ENCODE measurements at places on chromosomes 5 and 9.
A peak's percentile ranks its signal among the peaks of the same experiment; 100 is the strongest.

- DNase-seq, result no peak
Measured at GRCh38 chr5:177472460-177473442, 683 bp downstream of the DBN1 start.

DNA sequence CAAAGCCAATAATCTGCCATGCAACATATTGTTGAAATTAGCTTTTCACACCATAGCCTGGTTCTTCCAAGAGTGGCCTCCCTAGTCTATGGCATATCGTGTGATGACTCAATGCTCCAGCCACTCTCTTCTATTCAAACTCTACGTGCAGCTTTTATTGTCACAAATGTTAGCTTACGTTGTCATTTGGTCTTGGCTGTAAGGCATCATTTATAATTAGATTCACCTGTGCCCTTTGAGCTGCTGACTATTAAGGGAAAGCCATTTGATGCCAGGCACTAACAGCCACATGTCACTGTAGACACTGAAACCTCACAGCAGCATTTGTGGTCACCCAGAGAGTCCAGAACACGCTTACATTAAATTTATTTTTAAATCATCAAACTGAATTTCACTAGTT is 66.8 kb downstream of the APBA1 start:
- DNase-seq, result no peak

GRCh38 chr9:121626012-121626411 is 25.4 kb upstream of the DAB2IP start:
- no peak for DNase-seq

- no peak for DNase-seq
Measured at GRCh38 chr9:121217609-121218292, 16.1 kb upstream of the RAB14 start.

DNA sequence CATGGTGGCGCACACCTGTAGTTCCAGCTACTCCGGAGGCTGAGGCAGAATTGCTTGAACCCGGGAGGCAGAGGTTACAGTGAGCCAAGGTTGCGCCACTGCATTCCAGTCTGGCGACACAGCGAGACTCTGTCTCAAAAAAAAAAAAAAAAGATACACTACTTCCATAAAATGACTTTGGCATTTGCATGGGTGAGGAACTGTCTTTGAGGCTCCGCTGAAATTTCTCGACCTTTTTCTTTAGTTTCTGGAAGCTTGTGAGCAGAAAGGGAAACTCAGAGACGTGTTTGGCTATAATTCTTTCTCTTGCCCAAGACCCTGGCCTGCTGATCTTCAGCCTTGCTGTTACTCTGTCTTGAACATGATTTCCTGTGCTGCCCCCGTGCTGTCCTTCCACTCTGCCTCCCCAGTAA is 37.3 kb downstream of the SPIN1 start:
- no peak for DNase-seq

DNA sequence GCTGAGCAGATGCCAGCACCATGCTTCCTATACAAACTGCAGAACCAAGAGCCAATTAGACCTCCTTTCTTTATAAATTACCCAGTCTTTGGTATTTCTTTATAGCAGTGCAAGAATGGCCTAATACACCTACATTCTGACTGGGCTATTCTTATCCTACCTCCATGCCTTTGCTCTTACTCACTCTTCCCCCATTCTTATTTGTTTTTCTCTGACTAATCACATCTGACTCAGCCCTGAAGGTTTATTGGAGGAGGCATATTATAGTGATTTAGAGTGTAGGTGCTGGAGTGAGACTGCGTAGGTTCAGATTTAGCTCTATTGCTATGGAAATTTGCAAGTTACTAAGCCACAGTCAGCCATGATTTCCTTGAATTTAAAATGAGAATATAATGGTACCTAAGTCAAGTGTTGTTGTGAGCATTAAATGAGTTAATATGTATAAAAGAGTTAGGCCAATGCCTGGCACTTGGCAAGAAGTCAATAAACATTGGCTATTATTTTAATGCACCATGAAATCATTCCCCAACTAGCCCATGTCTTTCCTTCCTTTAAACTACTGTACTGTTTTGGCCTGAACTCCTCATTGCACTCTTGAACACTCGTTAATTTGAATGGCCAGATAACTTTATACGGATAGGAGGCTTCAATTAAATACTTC is 531.2 kb upstream of the ZNF608 start:
- no peak for DNase-seq

DNA sequence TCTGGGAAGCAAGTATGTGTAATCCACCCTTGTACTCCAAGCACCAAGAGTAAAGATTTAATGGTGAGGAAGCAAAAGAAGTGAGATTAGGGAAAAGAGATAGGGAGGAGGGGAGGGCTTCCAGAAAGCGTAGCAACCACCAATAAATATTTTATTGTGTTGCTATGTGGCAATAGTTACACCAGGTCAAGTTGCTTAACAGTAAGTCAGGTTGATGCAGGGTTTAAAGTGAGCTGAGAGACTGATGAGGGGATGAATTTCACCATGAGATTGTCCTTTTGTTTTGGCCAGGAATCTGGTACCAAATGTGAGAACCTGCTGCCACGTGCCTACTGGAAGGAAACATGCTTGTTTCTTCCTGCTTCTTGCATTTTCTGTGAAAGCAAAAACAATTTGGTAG is 62.7 kb downstream of the PCSK5 start:
- DNase-seq, result no peak

GRCh38 chr9:21031091-21031807 is at the start of gene HACD4:
Gene HACD4 (minus strand): TSS chr9:21031640. CDS start chr9:21031590, 50 bp downstream.
- DNase-seq, result peak; percentile 73

DNA sequence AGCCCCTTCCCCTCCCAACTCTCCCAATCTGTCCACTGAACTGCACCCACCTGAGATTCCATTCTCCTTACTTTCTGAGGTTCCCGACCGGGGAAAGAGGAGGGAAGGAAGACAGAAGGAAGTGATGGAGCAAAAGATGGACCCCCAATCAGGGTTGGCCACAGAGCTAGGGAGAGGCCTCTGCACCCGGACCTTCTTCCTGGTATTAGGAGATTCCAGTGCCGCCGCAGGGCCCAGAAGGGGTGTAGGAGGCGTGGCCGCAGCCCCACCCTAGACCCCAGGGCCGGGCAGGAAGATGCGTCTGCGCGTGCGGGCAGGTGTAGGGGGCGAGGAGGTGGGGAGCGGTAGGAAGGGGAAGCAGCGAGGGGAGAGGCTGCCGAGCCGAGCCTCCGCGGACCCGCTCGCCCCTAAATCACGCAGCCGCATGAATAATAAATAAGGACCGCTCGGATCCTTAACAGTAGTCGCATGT is 104.2 kb upstream of the MVB12B start:
- DNase-seq, result no peak
